ENCODE measurements at places on chromosomes 16 and 17. TPM values are rescaled to one million over a fixed set of nuclear protein-coding genes. Genes with fewer than 3 reads are reported as not detected.

GRCh38 chr16:3691761-3692160, 25.6 kb downstream of the TRAP1 start:
- DNase-seq: no peak

DNA sequence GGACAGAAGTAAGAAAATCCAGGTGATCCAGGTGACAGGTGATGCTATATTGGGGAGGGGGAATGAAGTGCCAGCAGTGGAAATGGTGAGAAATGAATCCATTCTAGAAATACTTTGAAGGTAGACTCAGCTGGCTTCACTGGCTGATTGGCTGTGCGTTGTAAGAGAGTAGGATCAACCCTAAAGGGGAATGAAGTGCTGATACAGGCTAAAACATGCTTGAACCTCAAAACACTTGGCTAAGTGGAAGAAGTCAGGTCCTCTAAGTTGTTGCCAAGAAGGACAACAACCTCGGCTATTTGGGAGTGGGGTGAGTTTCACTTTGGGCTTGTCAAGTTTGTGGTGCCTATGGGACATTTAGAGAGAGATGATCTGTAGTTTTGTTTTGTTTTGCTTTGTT, 24.1 kb upstream of the SCNN1B start:
- no peak for DNase-seq

GRCh38 chr17:82602986-82603710, 45.1 kb downstream of the WDR45B start:
- DNase-seq: peak; percentile 74

GRCh38 chr16:6861135-6861814, 471.4 kb upstream of the RBFOX1 start:
- DNase-seq: no peak

DNA sequence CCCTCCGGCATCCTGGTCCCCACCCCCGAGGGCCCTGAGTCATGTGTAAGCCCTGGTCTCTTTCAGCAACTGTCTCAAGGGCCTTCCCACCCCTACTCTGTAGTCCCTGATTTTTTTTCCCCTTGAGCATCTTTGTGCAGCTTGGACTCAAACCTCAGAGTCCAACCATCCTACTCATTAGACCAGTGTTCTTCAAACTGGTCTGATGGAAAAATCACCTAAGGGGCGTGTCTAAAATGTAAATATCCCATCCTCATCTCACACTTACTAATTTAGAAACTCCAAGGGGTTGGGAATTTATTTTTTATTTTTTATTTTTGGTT, 624 bp downstream of the G6PC3 start:
- DNase-seq: no peak

DNA sequence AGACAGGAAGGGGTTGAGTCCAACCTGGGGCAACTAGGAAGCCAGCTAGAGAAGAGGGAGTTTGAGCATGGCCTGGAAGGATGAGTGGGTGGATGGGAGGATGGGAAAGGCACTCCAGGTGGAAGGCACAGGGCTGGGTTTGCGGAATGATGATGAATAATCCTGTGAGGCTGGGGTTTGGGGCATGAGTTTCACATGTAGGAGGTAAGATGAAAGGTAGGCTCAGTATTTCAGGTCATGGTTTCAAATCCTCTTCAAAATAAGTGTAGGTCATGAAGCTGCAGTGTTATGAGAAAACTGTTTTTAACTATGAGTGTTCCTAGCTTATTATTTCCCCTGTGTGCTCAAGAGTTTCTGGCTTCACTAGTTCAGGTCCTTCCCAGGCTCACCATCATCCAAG, 130.3 kb downstream of the SKAP1 start:
- no peak for DNase-seq

DNA sequence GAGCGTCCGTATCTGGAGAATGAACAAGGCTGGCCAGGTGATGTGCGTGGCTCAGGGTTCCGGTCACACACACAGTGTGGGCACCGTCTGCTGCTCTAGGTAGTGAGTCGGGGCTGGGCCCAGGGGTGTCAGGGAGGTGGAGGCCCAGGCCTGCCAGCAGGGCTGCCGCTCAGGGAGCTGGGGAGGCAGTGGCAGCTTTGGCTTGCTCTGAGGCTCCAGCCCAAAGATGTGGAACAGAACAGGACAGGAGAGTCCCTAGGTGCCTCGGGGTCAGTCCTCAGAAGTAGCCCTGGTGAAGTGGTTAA, 4.3 kb downstream of the TBL3 start:
- DNase-seq: no peak

GRCh38 chr16:4692460-4693295, 684 bp upstream of the NUDT16L1 start:
- DNase-seq: peak; percentile 19

GRCh38 chr17:2672026-2672425, 39.5 kb downstream of the CLUH start:
- DNase-seq: no peak

GRCh38 chr17:77571155-77571981, 387.1 kb upstream of the TNRC6C start:
- DNase-seq: peak; percentile 64

GRCh38 chr16:73032541-73033270, 15.2 kb downstream of the ZFHX3 start:
- DNase-seq: no peak

- no peak for DNase-seq
Observed at GRCh38 chr16:80107900-80108299, 432.9 kb upstream of the DYNLRB2 start.

DNA sequence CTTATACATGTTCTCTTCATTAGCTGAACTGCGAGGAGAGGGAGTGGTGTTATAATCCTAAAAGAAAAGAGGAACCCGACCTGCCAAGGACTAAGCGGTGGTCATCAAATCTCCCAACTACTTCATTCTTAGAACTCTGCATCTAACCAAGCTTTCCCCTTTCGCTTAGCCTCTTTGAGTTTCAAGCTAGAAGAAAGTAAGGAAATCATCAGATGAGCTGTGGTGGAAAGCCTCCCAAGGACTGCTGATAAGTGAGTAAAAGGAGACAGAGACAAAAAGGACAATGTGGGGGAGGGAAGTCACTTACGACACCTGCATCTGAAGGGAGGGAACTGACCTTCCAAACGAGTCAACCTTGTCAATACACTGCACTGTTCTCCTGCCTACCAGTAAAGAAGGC, 121.3 kb downstream of the TRIM37 start:
- no peak for DNase-seq

DNA sequence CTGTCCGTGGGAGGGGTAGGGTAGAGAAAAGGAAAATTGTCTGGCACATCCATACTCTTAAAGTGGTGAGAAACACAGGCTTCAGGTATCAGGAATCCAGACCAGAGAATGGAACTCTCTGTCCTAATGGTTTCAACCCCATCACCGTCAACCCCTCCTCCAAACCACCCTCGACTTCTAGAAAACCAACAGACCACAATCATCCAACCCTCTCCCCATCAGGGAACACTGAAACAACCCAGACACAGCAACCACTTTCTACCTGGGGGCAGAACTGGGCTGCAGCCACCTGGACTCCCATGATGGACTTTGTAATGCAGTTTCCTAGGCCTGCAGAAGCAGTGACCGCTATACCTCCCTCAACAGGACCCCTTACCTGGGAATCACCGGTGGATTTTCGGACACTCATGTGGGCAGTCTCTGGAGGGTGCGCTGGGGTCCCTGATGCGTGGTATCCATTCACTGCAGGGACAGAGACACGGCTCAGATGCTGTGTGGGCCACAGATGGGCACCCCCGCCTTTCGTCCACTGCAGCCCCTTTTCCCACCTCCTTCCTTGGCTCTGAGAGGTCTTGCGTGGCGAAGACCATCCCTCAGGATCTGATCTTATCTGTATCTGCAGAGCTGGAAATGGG, 64.3 kb upstream of the RCVRN start:
- no peak for DNase-seq

DNA sequence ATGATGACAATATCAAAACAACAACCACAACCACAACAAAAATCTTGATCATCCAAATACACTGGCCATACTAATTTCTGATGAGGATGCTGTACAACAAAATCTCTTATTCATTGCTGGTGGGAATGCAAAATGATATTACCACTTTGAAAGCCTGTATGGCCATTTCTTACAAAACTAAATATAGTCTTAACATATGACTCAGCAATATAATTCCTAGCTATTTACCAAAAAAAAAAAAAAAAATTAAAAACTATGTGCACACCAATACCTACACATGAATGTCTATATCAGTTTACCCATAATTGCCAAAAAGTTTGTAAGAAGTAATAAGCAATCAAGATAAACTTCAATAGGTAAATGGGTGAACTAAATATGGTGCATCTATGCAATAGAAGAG, 1379.7 kb downstream of the CDH11 start:
- no peak for DNase-seq

CDH13 gene
- polyA plus RNA-seq: 96.6 TPM

CYBA gene
- 77.3 TPM for polyA plus RNA-seq

MYH3 gene
- 0.65 TPM for polyA plus RNA-seq

C17orf67 gene
- polyA plus RNA-seq: 1.9 TPM
